Activated CD4-positive, alpha-beta T cell treated with anti-CD3 and anti-CD28 coated beads, Interleukin-2, amount 50 U/mL, for 24 hours (primary cell): ENCODE measurements at places on chromosomes 6 and 20.
A peak's percentile ranks its signal among the peaks of the same experiment; 100 is the strongest.

DNA sequence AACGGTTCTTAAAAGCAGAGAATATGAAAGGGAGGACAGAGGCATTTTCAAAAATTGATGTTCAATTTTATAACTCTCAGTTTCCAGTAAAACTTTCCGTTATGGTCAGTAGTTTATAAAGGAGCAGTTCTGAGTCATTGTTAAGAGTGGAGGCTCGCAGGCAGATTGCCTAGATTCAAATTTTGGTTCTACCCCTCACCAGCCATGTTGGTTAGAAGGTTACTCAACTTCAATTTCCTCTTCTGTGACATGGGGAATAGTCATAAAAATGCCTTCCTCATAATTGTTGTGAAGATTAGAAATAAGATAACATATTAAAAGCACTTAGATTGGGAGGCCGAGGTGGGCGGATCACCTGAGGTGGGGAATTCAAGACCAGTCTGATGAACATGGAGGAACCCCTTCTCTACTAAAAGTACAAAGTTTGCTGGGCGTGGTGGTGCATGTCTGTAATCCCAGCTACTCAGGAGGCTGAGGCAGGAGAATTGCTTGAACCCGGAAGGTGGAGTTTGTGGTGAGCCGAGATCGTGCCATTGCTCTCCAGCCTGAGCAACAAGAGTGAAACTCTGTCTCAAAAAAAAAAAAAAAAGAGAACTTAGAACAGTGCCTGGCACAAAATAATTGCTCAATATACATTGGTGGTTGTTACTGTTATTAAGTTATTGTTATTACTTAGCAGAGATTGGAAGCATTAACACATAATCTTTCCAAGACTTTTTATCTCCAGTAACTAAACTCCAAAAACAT lies 348.9 kb downstream of the NRN1 start:
- no peak for DNase-seq

GRCh38 chr20:61737812-61738443 lies 327.8 kb downstream of the TAF4 start:
- no peak for DNase-seq

DNA sequence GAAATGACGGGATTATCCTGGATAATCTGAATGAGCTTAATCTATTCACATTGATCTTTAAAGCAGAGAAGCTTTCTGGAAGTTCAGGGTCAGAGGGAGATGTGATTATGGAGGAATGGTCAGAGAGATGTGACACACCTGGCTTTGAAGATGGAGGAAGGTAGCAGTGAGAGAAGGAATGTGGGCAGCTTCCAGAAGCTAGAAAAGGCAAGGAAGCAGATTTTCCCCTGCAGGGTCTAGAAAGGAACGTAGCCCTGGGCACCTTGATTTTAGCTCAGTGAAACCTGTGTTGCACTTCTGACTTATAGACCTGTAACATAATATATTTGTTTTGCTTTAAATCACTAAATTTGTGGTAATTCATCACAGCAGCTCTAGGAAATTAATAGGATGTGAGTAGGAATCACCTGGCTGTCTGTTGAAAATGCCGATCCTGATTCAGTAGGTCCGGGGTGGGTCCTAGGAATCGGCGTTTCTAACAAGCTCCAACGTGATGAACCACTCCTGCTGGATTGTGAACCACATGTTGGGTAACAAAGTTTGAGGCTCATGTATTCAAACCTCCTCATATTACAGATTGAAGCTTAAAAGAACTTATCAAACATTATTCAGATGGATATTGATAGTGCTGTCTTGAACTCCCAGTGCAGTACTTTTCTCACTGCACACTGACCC lies 157.0 kb downstream of the GJA1 start:
- no peak for DNase-seq

DNA sequence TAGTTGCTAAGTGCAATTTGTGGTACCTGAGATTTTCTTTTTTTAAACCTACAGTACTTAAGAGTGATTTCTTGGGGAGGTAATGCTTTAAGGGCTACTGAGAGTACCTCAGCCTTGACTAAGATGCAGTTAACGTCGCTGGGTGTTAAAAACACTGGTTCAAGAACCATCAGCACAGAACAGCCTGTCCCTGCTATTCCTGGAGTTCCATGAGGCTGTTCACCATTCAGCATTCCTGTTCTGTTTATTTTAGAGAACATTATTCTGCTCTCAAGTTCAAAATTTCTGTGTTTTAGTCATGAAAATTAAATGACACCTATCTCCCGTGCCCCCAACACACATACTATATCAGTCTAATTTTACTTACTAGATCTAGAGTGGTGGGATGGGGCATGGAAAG lies 1.7 kb upstream of the PRELID3B start:
- DNase-seq = no peak

- DNase-seq = no peak
Observed at GRCh38 chr20:46275091-46275490, 33.2 kb downstream of the CDH22 start.

- no peak for DNase-seq
Observed at GRCh38 chr6:117280922-117281321, 15.6 kb downstream of the VGLL2 start.

DNA sequence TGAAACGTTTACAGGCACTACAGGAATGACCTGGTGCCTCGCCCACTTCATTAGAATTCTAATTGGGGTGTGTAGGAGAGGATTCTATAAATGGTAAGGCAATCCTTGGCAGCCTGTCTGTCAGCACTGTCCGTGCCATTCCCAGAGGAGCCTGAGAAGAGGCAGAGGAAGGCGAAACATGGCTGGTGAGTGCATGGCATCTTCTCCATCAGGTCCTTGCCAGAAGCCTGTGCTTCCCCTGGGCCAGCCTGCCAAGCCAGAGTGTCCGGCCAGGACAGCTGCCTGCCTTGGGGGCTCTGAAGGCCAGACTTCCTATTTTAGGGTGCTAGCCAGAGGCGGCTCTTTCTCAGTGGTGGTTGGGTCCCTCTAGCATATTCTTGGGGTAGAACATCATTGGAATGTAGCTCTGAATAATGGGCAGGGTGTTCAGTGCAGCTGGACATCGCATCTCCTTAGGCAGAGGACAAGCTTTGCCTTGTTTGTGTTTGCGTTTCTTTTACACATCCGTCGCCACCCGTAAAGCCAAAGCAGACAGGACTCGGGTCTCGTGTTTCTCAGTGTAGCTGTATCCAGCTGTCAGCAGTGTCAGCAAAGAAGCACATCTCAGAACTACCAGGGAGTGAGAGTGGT lies at the start of gene TGM3:
Gene TGM3, plus strand, starts transcription at position 116 of the 630 bp plus-strand sequence. Its CDS starts 63 bp downstream, at position 179.
- DNase-seq = no peak

DNA sequence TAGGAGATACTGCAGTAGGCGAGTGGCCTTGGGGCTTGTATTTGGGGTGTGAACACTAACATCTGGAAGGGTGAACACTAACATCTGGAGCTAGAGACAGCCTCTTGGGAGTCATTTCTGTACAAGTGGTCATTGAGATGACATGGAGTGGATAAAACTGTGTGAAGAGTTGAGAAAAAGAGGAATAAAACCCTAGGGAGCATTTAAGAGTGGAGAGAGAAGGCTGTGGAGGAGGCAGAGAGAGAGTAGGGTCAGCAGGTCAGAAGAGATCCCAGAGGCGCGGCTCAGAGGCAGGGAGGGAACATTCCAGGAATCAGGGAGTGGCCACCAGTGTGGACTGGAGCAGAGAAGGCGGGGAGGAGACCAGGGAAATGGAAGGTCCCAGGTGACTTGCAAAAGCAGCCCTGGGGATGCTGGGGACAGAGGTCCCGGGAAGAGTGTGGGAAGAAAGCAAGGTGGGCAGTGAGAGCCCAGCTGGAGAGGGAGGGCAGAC lies 202.0 kb upstream of the RNF24 start:
- no peak for DNase-seq

GRCh38 chr6:87628424-87628823 lies 38.5 kb downstream of the ORC3 start:
- DNase-seq = no peak

DNA sequence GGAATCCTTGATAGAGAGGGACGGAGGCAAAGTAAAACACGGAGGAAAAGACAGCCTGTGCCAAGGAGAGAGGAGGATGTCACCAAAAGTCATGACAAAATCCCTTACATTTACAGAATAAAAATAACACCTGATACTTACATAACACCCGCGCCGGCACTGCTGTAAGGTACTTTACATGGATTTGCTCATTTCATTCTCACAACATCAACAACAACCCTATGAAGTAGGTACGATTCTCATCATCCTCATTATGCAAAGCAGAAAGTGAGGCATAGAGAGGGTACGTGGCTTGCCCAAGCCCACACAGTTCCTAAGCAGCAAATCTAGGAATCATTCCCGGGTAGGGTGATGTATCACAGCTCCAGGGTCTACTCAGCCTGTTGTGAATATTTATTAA lies 67.6 kb upstream of the NFATC2 start:
- no peak for DNase-seq

DNA sequence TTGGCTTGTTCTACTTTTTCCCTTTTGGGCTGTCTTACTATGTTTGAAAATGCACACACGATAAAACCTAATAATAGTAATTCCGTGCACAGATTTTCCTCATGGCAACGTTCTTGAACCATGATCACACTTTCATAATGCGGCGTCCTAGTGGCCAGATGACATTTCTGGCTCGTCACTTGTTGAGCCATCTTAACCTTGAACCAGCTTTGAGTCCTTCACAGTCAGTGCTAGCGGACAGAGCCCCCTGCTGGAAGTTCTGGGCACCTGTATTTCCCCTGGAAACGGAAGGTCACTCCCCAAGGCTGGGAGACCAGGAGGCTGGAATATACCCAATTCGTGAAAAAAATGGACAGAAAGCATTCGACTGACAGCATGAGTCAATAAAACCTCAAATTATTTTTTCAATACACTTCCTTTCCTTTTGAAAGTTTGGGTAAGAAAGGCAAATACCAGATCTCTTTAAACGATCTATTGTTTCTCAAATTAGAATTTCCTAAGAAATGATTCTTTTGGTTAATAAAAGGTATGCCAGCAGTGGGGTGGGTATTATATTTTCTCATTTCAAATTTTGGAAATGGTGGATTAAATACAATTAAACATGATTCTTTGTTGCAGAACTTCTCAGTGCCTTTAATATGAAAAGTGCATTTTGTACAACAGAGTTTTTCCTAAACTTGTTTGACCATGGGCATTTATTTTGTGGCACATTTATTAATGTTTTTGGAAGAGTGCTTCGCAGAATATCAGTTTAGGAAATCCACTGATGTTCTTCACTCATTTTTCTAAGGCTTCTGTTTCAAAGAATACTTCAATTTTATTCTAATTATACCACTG lies 542.3 kb downstream of the QKI start:
- peak; percentile 21 for DNase-seq

DNA sequence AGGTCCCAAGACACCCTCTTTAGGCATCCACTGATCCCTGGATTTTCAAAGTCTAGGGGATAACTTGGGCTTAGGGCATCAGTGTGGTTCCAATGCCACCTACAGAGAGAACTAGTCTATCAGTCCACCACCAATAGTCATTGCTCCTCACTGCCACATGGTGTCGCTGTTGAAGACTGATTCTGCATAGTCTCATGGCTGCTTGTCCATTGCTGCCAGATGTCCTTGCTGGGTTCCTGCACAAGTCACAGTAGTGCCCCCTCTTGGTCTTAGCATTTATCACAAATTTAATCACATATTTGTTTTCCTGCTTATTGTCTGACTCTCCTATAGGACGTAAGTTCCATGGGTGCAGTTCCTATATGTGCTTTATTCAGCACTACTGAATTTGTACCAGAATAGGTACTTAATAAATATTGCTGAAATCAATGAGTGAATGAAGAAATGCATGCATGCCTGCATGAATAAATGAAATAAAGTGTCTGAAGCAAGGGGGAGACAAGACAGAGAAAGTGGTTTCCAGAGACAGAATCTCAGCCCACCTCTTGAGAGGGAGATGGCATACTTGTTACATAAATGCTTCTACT lies 45.9 kb upstream of the RALY start:
- peak; percentile 30 for DNase-seq

DNA sequence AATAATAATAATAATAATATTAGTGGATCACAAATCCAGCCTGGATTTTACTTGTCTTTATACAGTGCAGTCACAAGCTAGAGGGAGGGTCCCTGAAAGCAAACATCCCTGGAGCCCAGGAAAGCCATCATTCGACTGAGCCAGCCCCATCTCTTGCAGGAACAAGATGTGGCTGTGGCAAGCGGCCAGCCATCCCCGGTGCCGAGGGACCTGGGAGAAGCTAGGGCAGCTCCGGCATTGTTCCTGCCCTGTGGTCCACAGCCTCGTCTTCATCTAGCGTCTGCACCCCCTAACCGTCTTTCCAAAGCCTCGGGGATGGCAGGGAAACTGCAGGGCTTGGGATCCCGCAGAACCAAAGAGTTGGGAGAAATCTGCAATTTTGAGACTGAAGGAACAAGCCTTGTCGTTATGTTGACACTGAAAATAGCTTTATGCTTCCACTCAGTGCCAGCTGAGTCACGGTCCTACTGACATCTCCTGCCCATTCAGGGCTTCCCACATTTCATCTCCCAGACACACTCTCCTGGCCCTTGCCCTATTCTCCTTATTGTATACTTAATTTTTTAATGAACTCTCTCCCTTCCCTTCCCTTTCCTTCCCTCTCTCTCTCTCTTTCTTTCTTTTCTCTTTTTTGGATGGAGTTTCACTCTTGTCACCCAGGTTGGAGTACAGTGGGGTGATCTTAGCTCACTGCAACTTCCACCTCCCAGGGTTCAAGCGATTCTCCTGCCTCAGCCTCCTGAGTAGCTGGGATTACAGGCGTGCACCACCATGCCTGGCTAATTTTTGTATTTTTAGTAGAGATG lies 62.5 kb upstream of the ZNFX1 start:
- DNase-seq = no peak

DNA sequence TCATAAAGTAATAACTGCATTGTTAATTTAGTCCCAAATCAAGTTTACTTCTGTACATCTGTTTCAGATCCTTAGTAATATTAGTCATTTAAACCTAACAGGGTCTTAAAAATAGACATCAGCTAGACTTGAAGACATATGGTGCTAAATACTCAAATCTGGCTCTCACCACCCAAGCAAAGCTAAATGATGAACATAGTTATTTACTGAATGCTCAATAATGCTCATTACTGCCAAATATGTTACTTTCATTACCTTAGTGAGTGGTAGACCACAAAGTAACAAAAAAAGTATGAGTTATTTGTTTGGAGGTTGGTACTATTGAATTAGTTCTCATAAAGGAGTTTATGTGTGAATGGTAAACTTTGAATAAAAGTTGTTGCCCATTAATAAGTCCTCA lies 502.1 kb downstream of the PKHD1 start:
- no peak for DNase-seq

GRCh38 chr20:39631557-39631956 lies 669.4 kb downstream of the DHX35 start:
- DNase-seq = no peak

GRCh38 chr6:31473780-31474761 lies 23.9 kb upstream of the MICB start:
- DNase-seq = no peak

GRCh38 chr20:24109537-24109936 lies 121.0 kb upstream of the GGTLC1 start:
- DNase-seq = no peak
